ENCODE measurements at places on chromosomes 1 and 21.

GRCh38 chr21:35697321-35697808, 363.0 kb downstream of the SETD4 start:
- DNase-seq = peak; percentile 51

DNA sequence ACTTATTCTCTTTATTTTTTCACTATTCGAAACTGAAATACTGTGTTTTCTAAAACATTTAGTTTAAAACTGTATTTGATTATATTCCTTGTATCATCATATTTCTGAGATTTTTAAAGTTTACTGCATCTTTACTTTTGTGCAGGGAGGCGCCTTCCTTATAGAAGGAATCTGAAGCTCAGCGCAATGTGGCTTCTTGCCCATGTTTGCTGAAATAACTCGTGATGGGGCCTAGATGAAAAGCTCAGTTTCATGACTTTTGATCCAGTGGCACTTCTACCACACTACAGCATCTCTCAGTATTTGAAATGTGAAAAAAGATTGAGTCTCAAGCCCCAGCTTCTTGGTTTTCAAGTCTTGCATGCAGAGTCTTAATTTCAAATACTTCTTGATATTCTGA, 28.4 kb downstream of the CACHD1 start:
- DNase-seq = no peak

DNA sequence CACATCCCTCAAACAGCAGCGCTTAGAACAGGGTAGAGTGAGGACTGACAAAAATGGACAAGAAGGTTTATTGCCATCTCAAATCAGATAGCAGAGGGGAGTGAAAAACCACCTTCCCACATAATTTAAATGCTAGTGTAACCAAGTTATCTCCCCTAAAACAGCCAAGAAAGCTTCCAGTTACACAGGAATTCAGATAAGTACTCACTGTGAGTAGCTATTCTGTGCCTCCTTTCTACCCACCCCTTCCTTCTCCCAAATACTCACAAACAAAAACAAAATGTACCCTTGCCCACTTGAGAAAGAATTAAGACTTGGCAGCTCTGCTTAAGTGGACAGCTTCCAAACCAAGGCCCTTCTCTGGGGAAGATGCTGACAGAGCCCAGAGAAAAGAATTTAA, 9.1 kb downstream of the OTUD7B start:
- DNase-seq = no peak

- DNase-seq = no peak
Observed at GRCh38 chr1:110011527-110012041, 22.8 kb upstream of the STRIP1 start.

- DNase-seq = no peak
Observed at GRCh38 chr1:1677718-1678580, 14.6 kb downstream of the SLC35E2B start.

GRCh38 chr1:109357616-109358015, 40.1 kb downstream of the SORT1 start:
- DNase-seq = no peak
